Neural crest cell (in vitro differentiated cells): ENCODE measurements at places on chromosomes 6 and 20.

GRCh38 chr6:166989427-166990032 lies 9.7 kb upstream of the CEP43 start:
- DNase-seq: no peak

- DNase-seq: no peak
Measured at GRCh38 chr6:81682235-81682795, 70.2 kb downstream of the TENT5A start.

DNA sequence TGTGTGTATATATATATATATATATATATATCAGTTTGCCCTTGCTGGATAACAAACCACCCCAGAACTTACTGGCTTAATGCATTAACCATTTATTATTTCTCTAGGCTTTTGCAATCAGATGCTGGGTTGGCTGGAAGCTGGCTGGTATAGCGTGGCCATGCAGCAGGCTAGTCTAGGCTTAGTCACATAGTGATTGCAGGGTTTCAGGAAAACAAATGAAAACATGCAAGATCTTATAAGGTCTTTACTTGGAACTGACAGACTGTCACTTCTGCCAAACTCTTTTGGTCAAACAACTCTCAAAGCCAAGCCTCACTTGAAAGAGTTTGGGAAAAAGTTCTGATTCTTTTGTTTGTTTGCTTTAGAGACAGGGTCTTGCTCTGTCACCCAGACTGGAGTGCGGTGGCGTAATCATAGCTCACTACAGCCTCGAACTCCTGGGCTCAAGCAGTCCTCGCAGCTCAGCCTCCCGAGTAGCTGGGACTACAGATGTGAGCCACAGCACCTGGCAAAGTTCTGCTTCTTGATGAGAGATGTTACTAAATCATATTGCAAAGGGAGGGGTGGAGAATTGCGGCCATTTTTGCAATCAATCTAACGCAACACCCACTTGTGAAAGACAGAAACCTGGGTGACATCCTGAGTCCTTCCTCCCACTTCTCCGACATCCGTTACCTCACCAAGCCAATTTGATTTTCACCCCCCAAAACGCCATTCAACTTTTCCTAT lies 74.6 kb upstream of the RNF24 start:
- no peak for DNase-seq

DNA sequence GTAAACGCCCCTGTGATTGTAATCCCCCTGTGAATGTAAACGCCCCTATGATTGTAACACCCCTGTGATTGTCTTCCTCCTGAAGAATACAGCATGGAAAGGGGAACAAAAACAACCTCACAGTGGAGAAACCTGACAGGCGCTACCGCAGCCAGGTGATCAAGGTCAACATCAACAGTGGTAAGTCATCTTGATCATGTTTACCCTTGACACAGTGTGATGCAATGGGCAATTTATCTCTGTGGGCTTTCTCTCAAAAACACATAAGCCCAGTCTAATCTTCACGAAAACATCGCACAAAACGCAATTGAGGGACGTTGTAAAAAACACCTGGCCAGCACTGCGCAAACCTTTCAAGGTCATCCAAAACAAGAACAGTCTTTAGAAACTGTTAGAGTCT lies 277.2 kb downstream of the PRKN start:
- no peak for DNase-seq

- DNase-seq: no peak
Measured at GRCh38 chr6:30334075-30334783, 7.5 kb downstream of the TRIM39 start.

DNA sequence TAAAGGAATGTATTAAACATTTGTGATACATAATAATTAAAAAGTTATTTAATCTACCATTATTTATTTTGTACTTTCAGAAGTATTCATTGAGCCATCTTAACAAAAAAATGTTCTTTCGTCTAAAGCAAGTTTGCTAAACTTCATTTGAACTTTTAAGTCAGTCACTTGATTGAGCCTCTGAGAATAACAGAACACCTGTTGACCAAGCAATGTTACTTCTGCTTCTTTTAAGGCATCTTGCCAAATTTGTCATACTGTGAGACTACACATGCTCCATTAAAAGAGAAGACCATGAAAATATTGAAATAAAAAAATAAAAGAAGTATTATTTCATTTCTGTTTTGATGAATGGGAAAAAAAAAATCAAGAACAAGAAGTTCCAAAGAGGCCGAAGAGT lies 141.8 kb upstream of the BMP5 start:
- DNase-seq: no peak

- DNase-seq: no peak
Measured at GRCh38 chr6:117547688-117548621, 54.4 kb downstream of the GOPC start.

DNA sequence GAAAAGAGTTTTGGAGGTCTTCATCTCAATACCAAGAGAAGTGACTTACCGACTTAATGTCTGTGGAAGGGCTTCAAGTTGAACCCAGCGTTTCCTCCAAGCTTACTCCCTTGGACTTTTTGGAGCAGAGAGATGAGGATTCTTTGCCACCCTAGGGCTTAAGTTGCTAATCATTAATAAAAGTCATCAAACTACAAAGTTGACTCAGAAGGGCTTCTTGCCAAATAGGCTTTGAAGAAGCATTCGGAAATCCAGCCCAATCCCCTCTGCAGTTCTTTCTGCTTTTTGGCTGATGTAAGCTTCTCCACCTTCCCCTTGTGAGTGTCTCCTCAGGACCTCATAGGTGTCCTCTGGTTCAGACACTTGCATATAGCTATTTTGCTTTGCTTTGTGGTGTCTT lies at the start of gene SLC17A3:
Gene SLC17A3, minus strand, starts transcription at position 126 of the 400 bp plus-strand sequence. CDS start 5,856 bp downstream, outside the sequence.
- DNase-seq: no peak

GRCh38 chr20:14604143-14604542 lies 266.7 kb upstream of the FLRT3 start:
- no peak for DNase-seq

DNA sequence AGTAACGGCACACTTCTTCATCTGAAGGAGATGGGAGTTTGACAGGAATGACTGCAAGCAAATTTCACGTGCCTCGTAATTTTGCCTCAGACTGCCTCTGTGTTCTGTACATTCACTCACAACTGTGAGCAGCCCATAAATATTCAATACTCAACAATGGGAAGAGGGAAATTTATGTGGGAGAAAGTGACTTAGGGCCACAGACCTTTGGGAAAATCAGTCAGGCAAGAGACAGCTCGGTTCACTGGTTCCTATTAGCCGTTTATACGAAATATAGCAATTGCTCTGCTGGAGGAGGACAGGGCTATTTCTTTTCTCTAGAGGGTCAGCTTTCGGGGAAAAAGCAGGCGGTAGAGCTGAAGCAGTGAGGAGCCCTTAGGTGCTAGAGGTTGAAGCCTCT lies 28.0 kb downstream of the OPN5 start:
- no peak for DNase-seq

- no peak for DNase-seq
Measured at GRCh38 chr20:46131396-46131795, 13.3 kb downstream of the CD40 start.

DNA sequence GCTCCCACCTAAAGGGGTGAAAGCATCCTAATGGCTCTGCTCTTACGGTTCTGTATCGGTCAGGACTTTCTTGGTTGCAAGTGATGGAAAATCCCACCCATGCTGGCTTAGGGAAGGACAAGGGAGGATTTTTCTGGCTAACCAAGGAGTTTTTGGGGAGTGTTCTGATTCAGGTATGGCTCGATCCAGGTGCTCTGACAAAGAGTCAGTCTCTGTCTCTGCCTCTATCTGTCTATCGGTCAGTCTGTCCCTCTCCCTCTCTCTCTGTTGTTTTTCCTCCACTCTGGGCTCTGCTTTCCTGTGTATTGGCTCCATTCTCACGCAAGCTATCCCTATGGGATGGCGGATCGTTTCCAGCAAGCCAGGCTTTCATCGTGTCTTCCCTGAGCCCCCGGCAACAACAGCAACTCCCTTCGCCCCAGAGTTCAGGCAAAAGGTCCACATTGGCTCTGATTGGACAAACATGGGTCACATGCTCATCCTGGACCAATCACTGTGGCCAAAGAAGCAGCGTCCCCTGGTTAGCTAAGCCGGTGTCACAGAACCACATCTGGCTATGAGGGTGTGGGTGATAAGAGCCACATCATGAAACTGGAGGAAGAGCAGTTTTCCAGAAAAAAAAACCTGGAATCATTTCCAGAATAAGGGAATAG lies 160.3 kb downstream of the BMP7 start:
- no peak for DNase-seq

DNA sequence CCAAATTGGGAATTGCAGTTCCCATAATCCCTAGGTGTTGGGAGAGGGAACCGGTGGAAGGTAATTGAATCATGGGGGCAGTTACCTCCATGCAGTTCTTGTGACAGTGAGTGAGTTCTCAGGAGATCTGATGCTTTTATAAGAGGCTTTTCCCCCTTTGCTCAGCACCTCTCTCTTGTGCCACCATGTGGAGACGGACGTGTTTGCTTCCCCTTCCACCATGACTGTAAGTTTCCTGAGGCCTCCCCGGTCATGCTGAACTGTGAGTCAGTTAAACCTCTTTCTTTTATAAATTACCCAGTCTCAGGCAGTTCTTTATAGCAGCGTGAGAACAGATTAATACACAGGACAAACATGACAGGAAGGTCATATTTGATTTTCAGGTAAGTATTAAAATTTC lies 25.3 kb upstream of the HECA start:
- DNase-seq: no peak
